ENCODE measurements at places on chromosomes 5 and 9. TPM values are rescaled to one million over a fixed set of nuclear protein-coding genes. Genes with fewer than 3 reads are reported as not detected.

DNA sequence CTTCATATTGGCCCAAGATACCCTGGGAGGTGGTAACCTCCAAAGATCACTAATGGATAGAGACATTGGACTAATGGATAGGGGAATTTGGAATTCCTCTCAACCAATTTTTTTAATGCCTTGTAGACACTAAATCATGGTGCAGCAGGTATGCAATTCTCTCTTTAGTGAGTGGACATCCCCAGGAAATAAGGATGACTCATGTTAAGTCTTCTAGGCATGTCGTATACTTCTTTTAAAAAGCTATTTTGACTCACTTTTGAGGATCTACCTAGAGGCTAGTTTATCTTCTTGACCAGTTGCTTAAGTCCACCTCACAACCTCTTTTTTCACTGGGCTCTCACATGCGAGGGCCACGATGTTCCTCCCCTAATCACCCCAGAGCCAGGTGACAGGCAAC lies 211.6 kb upstream of the CDH12 start:
- DNase-seq: no peak

DNA sequence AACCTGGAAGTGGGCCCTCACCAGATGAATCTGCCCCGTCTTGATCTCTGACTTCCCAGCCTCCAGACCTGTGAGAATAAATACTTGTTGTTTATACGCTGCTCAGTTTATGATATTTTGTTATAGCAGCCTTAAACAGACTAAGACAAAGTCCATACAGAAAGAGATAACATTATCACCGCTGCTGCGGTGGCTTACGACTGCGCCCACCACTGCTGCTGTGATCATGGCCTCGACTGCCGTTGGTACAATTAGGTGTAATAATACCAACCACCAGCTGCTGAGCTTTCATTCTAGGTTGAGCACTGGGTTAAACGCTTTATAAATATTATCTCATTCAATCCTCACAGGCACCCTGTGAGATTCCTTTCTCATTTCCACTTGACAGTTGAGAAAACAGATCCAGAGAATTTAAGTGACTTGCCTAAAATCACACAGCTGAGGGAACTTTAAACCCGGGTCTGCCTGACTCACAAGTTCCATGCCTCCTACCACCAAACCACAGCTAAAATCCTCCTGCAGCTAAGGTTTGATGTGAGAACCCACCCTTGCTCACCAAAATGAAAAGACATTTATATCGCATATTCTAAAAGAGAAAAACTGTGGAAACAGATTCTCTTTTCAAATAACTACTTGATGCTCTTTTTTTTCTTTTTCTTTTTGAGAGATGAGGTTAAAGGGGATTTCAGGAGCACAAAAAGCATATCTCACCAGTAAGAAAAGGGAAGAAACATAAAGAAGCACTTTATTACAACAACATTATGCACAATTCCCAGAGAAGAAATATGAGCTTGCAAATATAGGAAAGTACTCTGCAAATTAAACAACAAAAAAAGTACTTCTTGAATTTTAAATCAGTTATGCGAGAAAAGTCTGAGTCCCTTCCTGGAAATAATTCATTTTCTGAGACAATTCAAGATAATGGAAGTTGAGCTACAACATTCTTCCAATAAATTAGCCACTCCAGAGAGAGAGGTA lies 23.9 kb downstream of the GOLM1 start:
- no peak for DNase-seq

The PCDHB13 gene
- polyA plus RNA-seq: 3.9 TPM

- no peak for DNase-seq
Observed at GRCh38 chr9:104869811-104870210, 58.1 kb downstream of the ABCA1 start.

DNA sequence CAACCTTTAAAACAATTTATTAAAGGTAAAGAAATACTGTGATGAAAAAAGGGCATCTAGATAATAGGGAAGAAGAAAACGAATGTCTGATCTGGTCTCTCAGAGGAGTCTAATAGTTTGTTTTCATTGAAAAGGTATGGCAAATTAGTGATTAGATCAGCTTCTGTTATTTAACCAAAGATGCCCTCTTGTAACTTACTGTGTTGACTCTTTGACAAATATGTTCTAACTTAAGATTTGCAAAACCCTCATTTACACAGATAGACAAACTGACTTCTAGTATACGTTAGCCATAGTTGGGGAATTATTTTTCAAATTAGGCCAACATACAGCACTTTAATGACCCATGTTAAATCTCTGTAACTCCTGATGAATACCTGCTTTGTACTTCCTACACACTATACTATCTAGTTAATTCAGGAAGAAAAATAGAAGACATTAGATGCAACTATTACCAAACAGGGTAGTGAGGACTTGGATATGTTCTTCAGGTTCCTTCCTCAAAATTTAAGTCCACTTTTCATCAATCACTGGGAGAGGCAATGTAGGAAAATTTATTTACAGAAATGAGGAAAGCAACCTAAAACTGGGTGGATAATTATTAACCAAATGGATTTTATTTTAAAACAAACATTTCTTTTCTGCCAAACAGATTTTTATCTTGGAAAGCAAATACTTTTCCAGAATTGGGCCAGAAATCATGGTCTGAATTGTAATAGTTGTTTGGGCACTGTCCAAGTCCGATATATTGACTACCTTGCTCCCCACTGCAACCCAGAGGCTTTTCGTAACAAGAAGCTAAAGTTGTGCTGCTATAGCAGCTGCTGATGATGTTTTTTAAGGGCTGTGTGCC lies 66.4 kb upstream of the PPP2R2B start:
- DNase-seq: no peak

All from right lung (tissue), 10 donors.